Caco-2 (cell line): ENCODE measurements at places on chromosomes 1 and 21.
A peak's percentile ranks its signal among the peaks of the same experiment; 100 is the strongest.

- DNase-seq: no peak
Measured at GRCh38 chr1:207026104-207026534, 6.4 kb downstream of the C1orf116 start.

GRCh38 chr21:42937960-42938605 lies 12.7 kb upstream of the ERVH48-1 start:
- DNase-seq: no peak

- no peak for DNase-seq
Measured at GRCh38 chr1:227453631-227454355, 109.6 kb upstream of the ZNF678 start.

DNA sequence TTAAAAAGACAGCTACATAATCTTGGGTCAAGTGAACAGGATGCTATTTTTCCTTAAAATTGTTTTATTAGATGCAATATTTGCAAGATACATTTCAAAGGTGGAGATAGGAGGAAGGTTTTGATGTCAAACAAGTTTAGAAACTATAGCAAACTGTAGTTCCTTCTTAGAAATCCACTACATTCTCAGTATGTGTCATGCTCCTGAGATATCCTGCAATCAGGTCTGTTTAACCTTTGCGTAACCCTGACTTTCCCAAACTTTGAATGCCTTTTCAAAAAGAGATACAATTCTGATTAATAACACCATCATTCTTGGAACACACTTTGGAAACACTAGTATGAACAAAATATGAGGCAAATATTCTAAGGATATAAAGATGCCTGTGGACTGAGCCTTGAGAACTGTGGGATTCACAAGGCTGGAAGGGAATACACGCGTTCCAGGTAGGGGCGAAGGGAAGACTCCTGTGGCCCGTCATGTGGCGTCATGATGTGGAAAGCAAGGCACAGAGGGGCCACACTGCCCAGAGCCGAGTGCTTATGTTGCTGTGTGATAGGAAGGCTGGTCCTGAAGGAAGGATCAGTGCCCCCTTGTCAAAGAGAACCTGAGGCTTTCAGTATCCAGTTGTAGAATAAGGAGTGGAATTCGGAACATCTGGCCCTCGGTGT lies 19.6 kb upstream of the TARBP1 start:
- DNase-seq: no peak

GRCh38 chr1:9960706-9961562 lies 17.7 kb downstream of the NMNAT1 start:
- DNase-seq: no peak

DNA sequence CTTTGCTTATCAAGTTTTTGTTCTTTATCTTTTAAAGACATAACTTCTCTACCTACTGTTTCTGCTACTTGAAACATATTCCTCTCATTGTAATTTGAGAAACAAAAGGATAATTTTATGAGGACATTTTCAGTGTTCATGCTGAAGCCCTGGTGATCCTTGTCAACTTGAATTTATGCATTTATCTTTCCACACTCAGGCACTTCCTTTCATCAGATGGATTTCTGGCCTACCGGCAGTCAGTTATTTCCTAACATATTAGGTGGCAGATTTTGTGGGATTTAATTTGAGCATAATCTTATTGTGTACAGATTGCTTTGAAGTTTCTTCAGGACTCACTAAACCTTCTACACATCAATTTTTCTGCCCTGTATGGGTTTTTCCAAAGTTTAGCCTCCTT lies 75.0 kb downstream of the RGL1 start:
- DNase-seq: no peak

GRCh38 chr1:217181176-217181746 lies 449.6 kb downstream of the GPATCH2 start:
- no peak for DNase-seq

GRCh38 chr1:180527101-180527669 lies 24.8 kb upstream of the ACBD6 start:
- DNase-seq: peak; percentile 60

- DNase-seq: peak; percentile 51
Measured at GRCh38 chr1:57307392-57308170, 116.3 kb downstream of the DAB1 start.

DNA sequence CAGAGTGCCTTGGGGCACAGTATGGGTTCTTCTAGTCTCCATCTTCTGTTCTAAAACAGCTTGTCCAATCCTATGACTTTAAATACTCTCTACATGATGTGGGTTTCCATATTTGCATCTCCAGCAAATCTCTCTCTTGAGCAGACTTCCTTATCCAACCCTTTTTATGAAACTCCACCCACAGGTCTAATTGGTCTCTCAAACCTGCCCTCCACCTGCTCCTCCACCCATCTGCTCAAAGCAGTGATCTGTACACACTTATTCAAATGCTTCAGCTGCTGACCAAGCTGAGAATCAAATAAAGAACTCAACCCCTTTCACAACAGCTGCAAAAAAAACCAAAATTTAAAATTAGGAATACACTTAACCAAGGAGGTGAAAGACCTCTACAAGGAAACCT lies 11.5 kb downstream of the MCOLN2 start:
- DNase-seq: no peak

GRCh38 chr1:50959303-50959912 lies 659 bp downstream of the FAF1 start:
- peak; percentile 24 for DNase-seq

DNA sequence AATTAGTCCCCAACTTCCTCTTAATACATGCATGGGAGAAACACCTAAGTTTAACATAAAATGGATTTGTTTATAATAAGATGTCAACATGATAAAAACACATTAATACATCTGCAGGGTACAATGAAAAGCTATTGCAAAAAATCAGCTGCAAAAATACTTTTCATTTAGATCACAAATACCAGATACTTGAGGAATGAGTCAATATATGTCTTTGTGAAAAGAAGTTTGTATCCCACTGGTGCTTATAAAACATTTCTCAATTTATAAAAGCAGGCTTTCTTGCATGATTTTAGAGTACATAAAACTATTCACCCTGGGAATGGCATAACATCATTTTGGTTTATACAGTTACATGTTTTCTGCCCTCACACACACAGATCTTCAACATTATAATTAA lies 18.6 kb upstream of the PRKAA2 start:
- DNase-seq: no peak

- DNase-seq: peak; percentile 41
Measured at GRCh38 chr1:182599339-182599738, 4.8 kb downstream of the RGS16 start.
